NCI-H1048 (cell line): ENCODE measurements at places on chromosomes 2 and 18.

- no peak for DNase-seq
Measured at GRCh38 chr2:99495115-99495860, 5.5 kb upstream of the REV1 start.

- DNase-seq: no peak
Measured at GRCh38 chr2:237431372-237431771, 17.4 kb upstream of the COL6A3 start.

DNA sequence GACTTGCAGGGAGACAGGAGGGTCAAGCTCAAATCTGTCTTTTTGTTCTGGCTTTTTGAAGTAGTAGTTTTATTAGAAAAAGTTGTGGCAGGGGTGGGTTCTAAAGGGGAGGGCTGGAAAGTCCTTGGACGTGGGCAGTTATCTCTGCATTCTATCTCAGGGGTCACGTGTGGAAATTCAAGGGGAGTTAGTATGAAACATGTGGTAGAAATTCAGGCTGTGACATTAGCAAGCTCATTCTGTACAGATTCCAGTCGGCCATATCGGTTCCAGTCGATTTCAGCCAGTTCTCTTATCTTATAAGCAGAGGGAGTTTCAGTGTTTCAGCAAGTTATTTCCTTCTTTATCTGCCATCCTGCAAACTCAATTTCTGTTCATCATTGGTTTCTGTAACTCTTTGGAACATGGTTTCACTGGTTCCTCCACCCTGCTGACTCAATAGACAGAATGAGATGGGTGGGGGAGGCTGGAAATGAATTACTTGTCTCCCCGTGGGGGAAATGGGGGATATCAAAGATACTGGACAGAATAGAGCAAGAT, 53.0 kb downstream of the RAB27B start:
- no peak for DNase-seq

GRCh38 chr2:223597076-223597475, 5.1 kb downstream of the SCG2 start:
- DNase-seq: no peak

- DNase-seq: no peak
Measured at GRCh38 chr2:234422273-234422732, 74.6 kb downstream of the ARL4C start.

- no peak for DNase-seq
Measured at GRCh38 chr2:9002313-9002636, 1.2 kb downstream of the MBOAT2 start.

- no peak for DNase-seq
Measured at GRCh38 chr2:79993144-79993543, 311.4 kb downstream of the LRRTM1 start.

- no peak for DNase-seq
Measured at GRCh38 chr2:100580367-100581276, 17.8 kb downstream of the PDCL3 start.

GRCh38 chr2:67346718-67347407, 50.3 kb upstream of the ETAA1 start:
- no peak for DNase-seq

DNA sequence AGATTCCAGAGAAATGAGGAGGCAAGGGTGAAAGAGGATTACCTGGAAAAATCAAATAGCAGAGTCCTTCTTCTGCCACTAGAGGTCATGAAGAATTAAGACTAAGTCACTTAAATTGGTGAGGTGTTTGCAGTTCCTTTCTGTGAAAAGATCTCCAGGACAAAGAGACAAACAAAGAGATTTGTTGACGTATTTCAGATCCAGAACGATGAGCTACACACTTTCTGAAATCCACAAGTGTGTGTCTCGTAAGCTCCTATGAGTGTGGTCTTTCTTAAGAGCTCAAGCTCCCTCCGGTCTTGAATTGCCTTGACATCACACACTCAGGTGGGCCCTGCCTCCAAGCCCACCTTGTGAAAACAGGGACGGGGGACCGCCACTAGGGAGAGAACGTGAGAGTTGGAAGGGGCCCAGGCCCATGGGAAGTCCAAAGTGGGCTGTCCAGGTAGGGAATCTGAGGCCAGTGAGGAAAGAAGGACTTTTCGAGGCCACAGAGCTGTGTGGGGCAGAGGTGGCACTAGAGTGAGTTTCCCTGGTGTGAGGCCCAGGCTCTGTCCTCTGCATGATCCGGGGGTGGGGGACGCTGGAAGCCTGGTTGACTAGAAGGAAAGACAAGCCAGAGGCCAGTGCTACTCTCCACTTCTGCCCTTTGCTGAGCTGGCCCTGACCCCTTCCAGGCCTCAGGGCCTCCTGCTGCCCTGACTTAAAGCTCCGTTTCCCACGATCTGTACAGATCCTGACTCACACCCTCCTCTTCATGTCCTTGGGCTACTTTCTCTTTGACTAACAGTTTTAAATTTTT, 168.1 kb upstream of the NCK2 start:
- peak; percentile 5 for DNase-seq

DNA sequence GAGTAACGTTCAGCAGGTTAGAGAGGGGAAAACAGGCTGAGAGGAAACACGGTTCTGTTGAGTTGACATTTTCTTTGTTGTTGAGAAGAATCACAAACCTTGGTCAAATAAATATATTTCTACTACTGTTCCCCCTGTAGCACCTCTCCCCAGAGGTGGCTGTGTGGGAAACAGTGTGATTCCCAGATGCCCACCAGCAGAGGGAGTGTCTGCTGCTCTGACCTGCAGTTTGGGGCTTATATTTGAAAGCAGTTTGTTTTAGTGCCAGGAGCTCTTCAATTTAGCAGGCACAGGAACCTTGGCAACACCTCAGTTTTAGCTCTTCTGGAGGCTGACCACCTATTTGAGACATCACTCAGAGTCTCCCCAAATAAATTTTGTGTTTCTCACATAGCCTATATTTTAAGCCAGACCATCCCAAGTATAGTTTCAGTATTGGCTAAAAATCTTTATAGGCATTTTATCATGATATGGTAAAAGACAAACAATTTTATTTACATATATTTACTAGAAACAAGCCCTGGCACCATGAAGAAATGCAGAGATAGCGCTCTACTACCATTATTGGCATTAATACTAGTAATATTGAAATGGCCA, 75.7 kb downstream of the PIK3C3 start:
- no peak for DNase-seq

- no peak for DNase-seq
Measured at GRCh38 chr2:240556553-240557100, 1.2 kb downstream of the ANKMY1 start.

GRCh38 chr2:135913727-135914365, 37.6 kb upstream of the MCM6 start:
- no peak for DNase-seq

GRCh38 chr2:148479398-148479797, 165.2 kb upstream of the EPC2 start:
- no peak for DNase-seq

GRCh38 chr2:189178726-189179569, 613 bp downstream of the COL5A2 start:
- no peak for DNase-seq
